Glutamatergic neuron (in vitro differentiated cells): ENCODE measurements at places on chromosomes 16 and 17. TPM values are rescaled to one million over a fixed set of nuclear protein-coding genes. Genes with fewer than 3 reads are reported as not detected.

Gene CLDN6
- 31.1 TPM for total RNA-seq

Gene ZSCAN10
- total RNA-seq = 0.74 TPM

Gene SPATA22
- not detected for total RNA-seq

Gene ABCA9
- 0.61 TPM for total RNA-seq

Gene CES5A
- not detected for total RNA-seq

Gene CD19
- total RNA-seq = 0.27 TPM
